ENCODE measurements at places on chromosomes 16 and 17. TPM values are rescaled to one million over a fixed set of nuclear protein-coding genes. Genes with fewer than 3 reads are reported as not detected.
A peak's percentile ranks its signal among the peaks of the same experiment; 100 is the strongest.

TMEM114 gene
- 0.60 TPM for total RNA-seq

PIPOX gene
- total RNA-seq = 34.2 TPM

GRCh38 chr16:2331199-2331930, 9.2 kb downstream of the ABCA3 start:
- H3K4me1 ChIP-seq = no peaks in the 10 kb centered on the region
- DNase-seq = no peak
- no peak overlapping the region for H3K4me3 ChIP-seq
- no peaks in the 10 kb centered on the region for H3K36me3 ChIP-seq

PIMREG gene
- 99.3 TPM for total RNA-seq

DNA sequence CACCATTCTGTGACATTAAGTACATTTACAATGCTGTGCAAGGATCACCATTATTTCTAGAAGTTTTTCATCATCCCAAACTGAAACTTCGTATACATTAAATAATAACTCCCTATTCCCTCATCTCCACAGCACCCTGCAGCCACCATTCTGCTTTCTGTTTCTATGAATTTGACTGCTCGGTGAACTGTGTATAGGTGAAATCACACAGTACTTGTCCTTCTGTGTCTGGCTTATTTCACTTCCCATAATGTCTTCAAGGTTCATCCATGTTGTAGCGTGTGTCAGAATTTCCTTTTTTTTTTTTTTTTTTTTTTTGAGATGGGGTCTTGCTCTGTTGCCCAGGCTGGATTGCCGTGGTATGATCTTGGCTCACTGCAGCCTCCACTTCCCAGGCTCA, 20.4 kb downstream of the RAP1GAP2 start:
- H3K36me3 ChIP-seq = no peaks in the 10 kb centered on the region
- no peak for DNase-seq
- H3K27me3 ChIP-seq = no peaks in the 10 kb centered on the region
- H3K27ac ChIP-seq = no peak overlapping the region
- peaks cover 7% of the 10 kb centered on the region for H3K4me1 ChIP-seq
- no peak overlapping the region for H3K4me3 ChIP-seq

DNA sequence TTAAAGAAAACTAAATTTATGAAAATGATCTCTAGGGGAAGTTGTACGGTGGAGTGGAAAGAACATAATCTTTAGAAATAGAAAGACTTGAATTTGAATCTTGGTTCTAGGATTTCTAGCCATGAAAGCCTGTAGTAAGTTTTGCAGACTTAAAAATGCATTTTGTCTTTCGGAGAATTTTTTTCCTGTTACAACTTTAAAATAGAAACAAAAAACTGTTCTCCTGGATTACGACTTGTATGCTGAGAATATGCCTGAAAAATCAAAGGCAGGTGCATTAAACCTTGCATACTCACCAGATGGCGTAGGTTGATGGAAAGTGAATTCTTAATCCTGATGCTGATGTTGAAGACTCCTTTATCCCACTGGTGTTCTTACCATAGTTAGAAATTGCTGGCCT, 7.5 kb upstream of the MPHOSPH6 start:
- H3K27me3 ChIP-seq = peaks cover 10% of the 10 kb centered on the region
- no peak overlapping the region for H3K27ac ChIP-seq
- H3K4me1 ChIP-seq = peaks cover 6% of the 10 kb centered on the region

DNA sequence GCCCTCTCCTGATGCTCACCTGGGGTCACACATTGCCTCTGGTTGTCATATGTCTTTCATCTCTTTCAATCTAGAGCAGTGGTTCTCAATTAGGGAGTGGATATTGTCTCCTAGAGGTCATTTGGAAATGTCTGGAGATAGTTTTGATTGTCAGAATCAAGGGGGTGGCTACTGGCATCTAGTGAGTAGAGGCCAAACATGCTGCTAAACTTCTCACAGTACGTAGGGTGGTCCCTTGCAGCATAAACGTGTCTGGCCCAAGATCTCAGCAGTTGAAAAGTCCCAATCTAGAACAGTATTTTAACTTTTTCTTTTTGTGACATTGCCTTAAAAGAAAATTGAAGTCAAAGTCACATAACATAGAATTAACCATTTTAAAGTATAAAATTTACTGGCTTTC, 30.5 kb upstream of the SLC5A10 start:
- no peaks in the 10 kb centered on the region for H3K27me3 ChIP-seq
- no peak overlapping the region for H3K4me3 ChIP-seq
- H3K4me1 ChIP-seq = peaks cover 10% of the 10 kb centered on the region

- peak; percentile 51 for DNase-seq
- H3K27me3 ChIP-seq = no peaks in the 10 kb centered on the region
- H3K4me1 ChIP-seq = peaks cover 49% of the 10 kb centered on the region
- peak overlapping the region; percentile 25 for H3K27ac ChIP-seq
- H3K36me3 ChIP-seq = no peaks in the 10 kb centered on the region
- no peak overlapping the region for H3K4me3 ChIP-seq
These were observed 209.7 kb upstream of the CACNG3 start for GRCh38 chr16:24046442-24046841.

RAC3 gene
- total RNA-seq = 135 TPM

Measured in WTC11 (cell line).